ENCODE measurements at places on chromosomes 2 and 18. TPM values are rescaled to one million over a fixed set of nuclear protein-coding genes. Genes with fewer than 3 reads are reported as not detected.

COL4A4 gene
- 16.0 TPM for total RNA-seq

DNA sequence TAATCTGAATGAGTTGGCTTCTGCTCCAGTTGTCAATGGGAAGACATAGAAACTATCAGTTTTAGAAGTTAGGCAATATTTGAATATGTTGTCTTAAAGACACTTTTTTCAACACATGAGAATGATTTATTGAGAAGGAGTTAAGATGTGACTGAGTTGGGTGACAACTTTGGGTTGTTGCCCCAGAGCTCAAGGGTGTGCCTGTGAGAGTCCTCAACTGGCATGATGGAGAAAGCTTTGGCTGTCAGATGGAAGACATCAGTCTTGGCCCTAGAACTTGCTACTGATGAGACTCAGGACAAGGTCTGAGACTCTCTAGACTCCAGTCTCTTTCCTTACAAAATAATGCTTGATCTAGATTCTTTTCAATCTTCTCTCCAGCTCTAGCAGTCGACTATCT is 69.0 kb upstream of the CTAGE1 start:
- no peak overlapping the region for H3K27ac ChIP-seq
- H3K27me3 ChIP-seq, result no peaks in the 10 kb centered on the region
- no peak for DNase-seq
- no peaks in the 10 kb centered on the region for H3K4me1 ChIP-seq
- no peak overlapping the region for H3K4me3 ChIP-seq

GRCh38 chr2:108912629-108912902 is 76.5 kb downstream of the EDAR start:
- H3K36me3 ChIP-seq, result no peaks in the 10 kb centered on the region
- no peaks in the 10 kb centered on the region for H3K4me1 ChIP-seq
- no peak overlapping the region for H3K27ac ChIP-seq
- no peak for DNase-seq
- H3K27me3 ChIP-seq, result no peaks in the 10 kb centered on the region
- no peak overlapping the region for H3K4me3 ChIP-seq

DNA sequence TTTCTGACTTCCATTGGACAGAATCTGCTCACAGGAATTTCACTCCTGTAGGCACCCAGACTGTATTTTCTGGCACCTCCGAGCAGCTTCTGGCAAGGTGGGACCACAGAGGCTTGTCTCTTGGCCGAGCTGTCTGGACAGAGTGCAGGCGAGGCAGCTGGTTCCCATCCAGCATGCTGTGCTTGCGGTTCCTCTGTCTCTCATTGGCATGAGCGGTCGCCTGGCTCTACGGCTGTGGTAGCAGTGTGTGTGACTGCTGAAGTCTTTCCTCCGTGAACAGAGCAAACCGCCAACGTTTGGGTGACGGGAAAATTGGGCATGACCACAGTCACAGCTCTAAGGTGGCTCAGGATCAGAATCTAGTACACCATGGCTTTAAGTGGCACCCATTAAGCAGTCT is 411.7 kb upstream of the NETO1 start:
- H3K4me1 ChIP-seq, result no peaks in the 10 kb centered on the region
- no peak overlapping the region for H3K4me3 ChIP-seq
- H3K27me3 ChIP-seq, result no peaks in the 10 kb centered on the region
- DNase-seq, result no peak
- no peaks in the 10 kb centered on the region for H3K36me3 ChIP-seq
- H3K27ac ChIP-seq, result no peak overlapping the region

- H3K4me1 ChIP-seq, result peaks cover 6% of the 10 kb centered on the region
- H3K27me3 ChIP-seq, result no peaks in the 10 kb centered on the region
- H3K4me3 ChIP-seq, result no peak overlapping the region
- H3K27ac ChIP-seq, result peak overlapping the region; percentile 56
- DNase-seq, result no peak
- H3K36me3 ChIP-seq, result no peaks in the 10 kb centered on the region
Measured at GRCh38 chr2:12787891-12788801, 71.4 kb downstream of the TRIB2 start.

DNA sequence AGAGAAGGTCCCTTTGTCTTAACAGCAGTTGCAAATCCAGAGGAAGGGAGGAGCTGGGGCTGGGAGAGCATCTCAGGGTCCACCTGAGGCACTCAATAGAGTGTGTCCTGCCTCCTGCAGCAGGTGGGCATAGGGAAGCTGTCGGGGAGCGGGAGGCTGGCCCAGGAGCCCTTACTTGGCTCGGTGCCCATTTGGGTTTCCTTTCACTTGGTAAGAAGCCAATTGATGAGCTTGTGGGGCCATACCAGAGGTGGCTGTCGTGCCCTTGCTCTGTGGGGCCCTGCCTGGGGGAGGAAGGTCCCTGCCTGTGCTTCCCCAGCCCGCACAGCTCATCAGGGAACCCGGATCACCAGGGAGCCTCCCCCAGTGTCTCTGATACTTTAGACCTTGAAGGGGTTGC is 229.7 kb downstream of the DYSF start:
- H3K27ac ChIP-seq, result no peak overlapping the region
- no peak overlapping the region for H3K4me3 ChIP-seq
- peaks cover 36% of the 10 kb centered on the region for H3K4me1 ChIP-seq
- no peaks in the 10 kb centered on the region for H3K27me3 ChIP-seq
- no peaks in the 10 kb centered on the region for H3K36me3 ChIP-seq

DNA sequence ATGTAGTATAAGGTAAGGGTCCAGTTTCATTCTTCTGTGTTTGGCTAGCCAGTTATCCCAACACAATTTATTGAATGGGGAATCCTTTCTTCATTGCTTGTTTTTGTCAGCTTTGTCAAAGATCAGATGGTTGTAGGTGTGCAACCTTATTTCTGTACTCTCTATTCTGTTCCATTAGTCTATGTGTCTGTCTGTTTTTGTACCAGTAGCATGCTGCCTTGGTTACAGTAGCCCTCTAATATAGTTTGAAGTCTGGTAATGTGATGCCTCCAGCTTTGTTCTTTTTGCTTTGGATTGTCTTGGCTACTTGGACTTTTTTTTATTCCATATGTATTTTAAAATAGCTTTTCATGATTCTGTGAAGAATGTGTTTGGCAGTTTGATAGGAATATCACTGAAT is 222.1 kb downstream of the XIRP2 start:
- H3K36me3 ChIP-seq, result no peaks in the 10 kb centered on the region
- no peak overlapping the region for H3K27ac ChIP-seq
- H3K4me1 ChIP-seq, result no peaks in the 10 kb centered on the region
- no peak for DNase-seq
- H3K4me3 ChIP-seq, result no peak overlapping the region
- no peaks in the 10 kb centered on the region for H3K27me3 ChIP-seq

DNA sequence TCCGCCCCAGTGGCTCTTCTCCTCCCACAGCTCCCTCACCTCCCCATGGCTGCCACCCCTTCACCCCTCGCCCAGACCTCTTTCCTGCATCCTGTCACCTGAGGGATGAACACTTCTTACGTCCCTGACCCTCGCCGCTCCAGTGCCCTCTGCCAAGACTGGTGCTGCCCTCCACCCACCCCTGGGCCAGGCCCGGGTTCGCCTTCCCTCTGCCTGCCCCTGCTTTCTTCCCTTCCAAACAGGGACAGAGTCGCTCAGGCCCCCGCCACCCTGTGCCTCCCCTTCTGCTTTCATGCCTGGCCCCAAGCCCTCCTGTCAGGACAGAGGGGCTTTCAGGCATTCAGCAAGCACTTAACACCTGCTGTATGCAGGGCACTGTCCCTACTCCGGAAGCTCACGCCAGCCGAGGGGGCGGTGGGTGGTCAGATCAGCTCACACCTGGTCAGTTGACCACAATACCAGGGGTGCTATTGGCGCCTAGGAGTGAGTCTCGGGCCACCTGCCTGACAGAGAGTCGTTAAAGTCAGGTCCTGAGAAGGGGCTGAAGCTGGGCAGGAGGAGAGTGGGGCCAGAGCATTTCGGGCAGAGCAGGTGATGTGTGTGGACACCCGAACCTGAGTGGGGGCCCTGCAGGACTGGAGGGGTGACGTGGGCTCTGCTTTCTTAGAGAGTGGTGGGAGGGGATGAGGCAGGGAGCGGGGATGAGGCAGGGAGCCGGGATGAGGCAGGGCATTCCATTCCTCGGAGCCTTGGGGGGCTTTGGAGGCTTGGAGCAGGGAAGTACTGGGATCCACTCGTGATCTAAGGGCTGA is 26.0 kb upstream of the HPCAL1 start:
- peak; percentile 41 for DNase-seq
- no peak overlapping the region for H3K4me3 ChIP-seq
- no peaks in the 10 kb centered on the region for H3K4me1 ChIP-seq
- H3K36me3 ChIP-seq, result no peaks in the 10 kb centered on the region
- H3K27me3 ChIP-seq, result no peaks in the 10 kb centered on the region

DNA sequence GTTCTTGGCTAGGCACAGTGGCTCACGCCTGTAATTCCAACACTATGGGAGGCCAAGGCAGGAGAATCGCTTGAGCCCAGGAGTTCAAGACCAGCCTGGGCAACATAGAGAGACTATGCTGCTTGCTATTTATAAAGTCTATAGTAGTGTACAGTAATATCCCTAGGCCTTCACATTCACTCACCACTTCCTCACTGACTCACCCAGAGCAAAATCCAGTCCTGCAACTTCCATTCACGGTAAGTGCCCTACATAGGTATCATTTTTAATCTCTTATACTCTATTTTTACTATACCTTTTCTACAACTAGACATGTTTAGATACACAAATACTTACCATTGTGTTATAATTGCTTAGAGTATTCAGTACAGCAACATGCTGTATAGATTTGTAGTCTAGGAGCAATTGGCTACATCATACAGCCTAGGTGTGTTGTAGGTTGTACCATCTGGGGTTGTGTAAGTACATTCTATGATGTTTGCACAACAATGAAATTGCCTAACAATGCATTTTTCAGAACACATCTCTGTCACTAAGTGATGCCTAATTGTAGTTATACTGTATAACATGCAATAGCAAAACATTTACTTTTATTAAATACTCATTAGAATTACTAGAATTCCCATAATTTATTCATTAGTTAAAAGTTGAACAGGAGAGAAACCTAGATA is 8.8 kb downstream of the DHX57 start:
- no peaks in the 10 kb centered on the region for H3K27me3 ChIP-seq
- no peaks in the 10 kb centered on the region for H3K4me1 ChIP-seq
- no peak overlapping the region for H3K27ac ChIP-seq
- peaks cover 3% of the 10 kb centered on the region for H3K36me3 ChIP-seq
- no peak overlapping the region for H3K4me3 ChIP-seq
- no peak for DNase-seq

DNA sequence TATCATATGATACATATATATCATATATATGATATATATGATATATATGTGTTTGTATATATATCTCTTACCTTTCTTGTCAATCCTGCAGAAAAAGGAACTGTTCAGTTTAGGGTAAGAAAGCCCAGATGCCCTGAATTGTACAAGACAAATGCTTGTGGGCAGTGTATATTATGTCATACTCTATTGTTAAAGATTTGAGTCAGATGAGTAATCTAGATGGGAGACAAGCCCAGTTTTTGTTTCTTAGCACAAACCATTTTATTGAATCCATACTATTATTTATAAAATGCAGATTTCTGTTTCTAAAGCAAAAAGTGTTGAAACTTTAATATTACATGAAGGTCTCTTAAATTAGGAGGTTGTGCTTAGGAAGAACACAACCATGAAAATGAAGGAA is 90.6 kb downstream of the VRK2 start:
- no peaks in the 10 kb centered on the region for H3K36me3 ChIP-seq
- H3K4me1 ChIP-seq, result no peaks in the 10 kb centered on the region
- H3K4me3 ChIP-seq, result no peak overlapping the region
- no peaks in the 10 kb centered on the region for H3K27me3 ChIP-seq
- H3K27ac ChIP-seq, result no peak overlapping the region
